ENCODE measurements at places on chromosomes 5 and 9.

GRCh38 chr9:135705376-135705775 lies 3.4 kb downstream of the KCNT1 start:
- no peak for DNase-seq

DNA sequence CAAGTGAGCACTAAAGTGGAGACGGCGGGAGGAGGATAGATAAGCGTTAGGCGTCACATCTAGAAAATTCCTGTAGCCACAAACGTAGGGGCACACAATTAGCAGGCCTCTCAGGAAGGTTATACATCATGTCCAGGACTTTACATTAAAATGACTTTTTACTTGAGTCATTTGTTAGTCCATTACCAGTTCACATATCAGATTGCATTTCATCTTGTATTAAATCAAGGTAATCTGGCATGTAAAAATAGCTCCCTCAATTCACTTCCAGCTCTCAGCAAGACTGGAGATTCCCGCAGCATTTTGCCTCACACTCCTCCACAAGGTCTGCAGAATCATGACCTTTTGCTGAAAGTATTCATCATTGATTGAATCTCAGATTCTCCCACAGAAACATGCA lies 118.8 kb downstream of the PRDM6 start:
- no peak for DNase-seq

- no peak for DNase-seq
Observed at GRCh38 chr5:158126442-158127405, 267.8 kb upstream of the CLINT1 start.

DNA sequence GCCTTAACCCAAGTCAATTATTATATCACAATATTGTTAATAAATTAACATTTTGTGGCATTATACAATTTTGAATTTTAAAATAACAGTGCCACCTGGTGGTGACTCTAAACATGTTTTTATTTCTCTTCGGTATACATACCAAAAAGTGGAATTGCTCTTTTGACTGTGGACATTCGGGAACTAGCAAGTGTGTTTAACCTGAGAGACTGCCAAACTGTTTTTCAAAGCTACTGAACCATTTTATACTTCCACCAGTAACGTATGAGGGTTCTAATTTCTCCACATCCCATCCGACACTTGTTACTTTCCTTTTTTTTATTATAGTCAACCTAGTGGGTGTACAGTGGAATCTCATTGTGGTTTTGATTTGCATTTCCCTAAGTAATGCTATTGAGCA lies 18.3 kb upstream of the HSDL2 start:
- no peak for DNase-seq

- no peak for DNase-seq
Observed at GRCh38 chr9:133779516-133780403, 41.6 kb upstream of the SARDH start.

GRCh38 chr5:81994679-81995078 lies 22.9 kb downstream of the ATG10 start:
- DNase-seq, result no peak

GRCh38 chr9:130387905-130388304 lies 56.9 kb upstream of the ASS1 start:
- DNase-seq, result no peak

DNA sequence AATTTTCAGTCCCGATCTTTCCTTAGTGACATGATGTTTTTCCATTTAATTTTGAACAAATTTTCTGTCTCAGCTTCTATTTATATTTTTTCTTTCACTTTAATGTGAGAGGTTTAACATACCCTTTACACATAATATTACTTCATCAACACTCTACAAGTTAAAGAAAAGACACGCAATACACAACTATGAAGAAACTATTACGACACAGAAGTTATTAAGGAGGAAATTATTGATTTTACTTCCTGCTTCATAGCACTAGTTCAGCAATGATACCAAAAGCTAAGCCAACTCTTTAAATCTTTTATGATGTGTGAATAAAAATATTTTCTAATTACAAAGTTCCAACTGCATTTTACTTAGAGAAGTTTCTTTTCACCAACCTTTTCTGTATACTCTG lies 432.3 kb upstream of the DAB2 start:
- DNase-seq, result no peak

- no peak for DNase-seq
Observed at GRCh38 chr9:93183663-93184431, at the start of gene WNK2. Gene WNK2 (plus strand): TSS chr9:93184139. CDS start chr9:93184930, 791 bp downstream.

- no peak for DNase-seq
Observed at GRCh38 chr5:113255105-113255504, 179.7 kb downstream of the TSSK1B start.

DNA sequence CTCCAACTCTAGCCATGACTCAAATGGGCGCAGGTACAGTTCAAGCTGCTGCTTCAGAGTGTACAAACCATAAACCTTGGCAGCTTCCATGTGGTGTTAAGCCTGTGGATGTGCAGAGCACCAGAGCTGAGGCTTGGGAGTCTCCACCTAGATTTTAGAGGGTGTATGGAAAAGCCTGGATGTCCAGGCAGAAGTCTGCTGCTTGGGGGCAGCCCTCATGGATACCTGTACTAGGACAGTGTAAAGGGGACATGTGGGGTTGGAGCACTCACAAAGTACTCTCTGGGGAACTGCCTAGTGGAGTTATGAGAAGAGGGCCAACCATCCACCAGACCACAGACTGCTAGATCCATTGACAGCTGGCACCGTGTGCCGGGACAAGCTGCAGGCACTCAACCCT lies 273.5 kb upstream of the ST8SIA4 start:
- DNase-seq, result no peak

DNA sequence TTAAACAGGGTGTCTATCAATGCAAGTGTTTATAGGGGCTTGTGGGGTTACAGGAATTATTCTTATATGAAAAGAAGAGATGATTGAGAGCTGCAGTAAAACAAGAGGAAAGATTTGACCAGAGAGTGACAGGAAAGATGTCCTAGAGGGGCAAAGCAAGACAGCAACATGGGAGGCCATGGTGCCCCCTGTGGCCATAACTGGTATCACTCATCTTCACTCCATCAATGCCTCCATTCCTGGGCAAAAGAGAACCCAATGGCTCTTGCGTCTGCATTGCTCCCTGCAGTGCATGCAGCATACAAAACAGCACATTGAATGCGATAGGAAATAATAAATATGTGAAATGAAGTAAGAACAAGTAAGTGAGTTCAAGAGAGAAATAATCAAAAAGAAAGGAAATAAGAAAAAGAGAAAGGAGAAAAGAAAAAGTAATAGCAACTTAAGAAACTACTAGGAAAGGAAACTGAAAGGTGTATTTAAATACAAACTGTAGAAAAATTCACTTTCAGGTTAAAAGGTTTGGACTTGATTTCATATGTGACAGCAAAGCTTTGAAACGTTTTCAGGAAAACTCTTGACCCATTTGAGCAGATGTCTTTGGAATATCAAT lies 206.6 kb downstream of the SEMA5A start:
- no peak for DNase-seq

DNA sequence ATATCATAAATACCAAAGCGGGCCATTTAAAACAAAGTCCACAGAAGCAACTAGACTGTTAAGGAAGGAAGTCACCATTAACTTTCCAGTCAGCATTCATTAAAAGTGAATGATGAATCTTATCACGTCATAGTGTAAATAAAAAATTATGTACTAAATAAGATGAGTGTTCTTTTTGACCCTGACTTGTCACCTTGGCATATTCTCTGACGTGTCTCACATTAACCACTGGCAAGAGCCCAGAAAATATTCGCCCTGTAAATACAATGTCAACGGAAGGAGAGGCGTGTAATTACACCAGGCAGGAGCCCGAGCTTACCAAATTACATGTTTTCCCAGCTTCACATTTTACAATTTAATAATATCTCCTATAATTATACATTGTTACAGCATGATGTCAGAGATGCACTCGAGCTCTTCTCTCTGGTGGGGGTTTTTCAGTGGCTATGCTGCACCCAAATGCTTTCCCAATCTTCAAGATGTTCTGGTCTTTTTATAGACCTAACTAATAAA lies 29.3 kb upstream of the UBE2QL1 start:
- no peak for DNase-seq

DNA sequence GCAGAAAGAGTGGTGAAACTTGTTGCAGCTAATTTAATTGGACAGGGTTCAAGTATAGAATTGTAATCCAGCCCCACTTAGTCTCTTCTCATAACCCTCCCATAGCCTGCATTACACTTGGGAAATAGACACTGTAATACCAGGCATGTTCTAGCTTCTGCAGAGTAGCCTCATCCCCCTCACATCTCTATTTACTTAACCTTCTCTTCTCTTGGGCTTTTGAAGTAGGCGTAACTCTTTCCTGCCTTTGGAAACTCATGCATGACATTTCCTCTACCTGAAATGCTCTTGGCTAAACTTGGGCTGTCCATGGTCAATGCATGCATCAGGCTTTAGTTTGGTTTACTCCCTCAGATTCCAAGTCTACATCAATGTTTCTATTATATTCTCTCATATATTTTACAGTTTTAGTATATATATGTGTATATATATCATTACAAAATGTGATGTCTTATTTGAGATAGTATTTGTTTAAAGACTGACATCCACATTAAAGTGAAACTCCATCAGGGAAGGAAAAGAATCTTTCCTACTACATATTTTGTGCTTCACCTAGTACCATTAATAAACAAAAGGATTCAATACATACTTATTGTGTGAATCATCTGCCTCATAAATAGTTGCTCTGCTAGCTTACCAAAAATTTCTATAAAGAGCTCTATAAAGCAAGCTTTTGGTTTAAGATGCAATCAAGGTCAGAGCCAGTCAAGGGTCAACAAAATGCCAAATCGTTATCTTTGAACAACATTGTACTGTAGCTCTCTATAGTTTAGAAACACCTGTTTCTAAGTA lies 1158.0 kb downstream of the MAT2B start:
- DNase-seq, result no peak

- no peak for DNase-seq
Observed at GRCh38 chr5:54194318-54194717, 116.1 kb downstream of the ARL15 start.

DNA sequence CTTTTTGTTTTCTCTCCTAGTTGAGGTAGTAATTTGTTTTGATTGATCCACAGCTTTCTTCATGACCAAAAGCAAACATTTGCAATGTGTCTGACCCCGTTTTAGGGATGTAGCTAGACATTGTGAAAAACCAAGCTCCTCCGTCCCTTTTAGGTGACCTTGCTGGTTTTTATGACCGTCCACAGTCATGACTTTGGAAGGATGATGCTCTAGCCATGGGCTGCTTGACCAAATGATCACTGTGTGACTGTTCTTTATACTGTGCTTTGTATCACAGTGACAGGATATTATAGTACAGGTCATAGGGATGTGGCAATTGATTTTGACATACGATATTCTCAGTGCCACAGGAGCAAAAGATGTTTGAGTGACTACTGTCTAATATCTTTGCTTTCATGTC lies 54.4 kb downstream of the KCNN2 start:
- no peak for DNase-seq

DNA sequence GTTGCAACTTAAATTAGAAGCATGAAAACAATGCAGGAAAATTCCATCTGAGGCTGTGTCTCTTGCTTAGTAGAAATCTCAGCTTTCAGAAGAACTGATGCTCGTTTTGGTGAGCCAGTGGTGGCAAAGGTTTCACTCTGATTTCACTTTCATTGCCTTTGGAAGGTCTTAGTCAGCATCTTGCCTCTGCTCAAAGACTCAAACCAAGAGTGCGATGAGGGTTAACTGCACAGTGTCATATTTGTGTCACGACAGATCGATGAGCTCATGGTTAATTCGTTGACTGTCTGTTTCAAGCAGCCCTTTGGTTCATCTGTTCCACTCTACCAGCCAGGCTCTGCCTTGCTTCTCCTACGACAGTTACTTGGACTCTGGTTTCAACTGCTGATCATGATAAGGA lies 331.3 kb upstream of the KIF2A start:
- DNase-seq, result no peak

GRCh38 chr9:5624655-5625054 lies 4.3 kb upstream of the RIC1 start:
- DNase-seq, result no peak

DNA sequence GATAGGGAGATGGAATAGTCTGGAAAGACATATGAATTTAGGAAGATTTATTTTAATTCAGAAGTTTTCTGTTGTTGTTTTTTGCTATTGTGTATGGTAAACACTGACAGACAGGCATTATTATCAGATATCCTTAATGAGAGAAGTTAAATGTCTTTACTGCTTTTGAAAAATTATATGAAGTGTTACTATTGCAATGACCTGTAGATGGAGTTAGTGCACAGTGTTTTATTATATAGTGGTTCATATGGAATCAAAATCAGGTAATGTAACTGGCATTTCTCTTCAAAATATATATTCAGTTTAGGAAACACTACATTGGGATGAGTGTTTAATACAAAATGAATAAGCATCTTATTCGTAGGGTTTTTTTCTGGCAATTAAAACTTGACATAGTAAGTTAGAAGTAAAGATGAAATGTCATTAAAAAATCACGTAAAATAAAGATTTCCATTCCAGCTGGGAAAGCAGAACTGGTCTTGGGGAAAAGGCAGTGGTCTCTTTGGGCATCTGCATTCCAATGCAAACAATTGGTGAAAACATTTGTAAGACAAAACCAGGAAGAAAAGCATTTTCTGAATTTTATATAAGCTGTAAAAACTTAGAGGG lies 3.9 kb downstream of the GABRA1 start:
- DNase-seq, result no peak

GRCh38 chr5:98705841-98706240 lies 67.6 kb upstream of the RGMB start:
- DNase-seq, result no peak

DNA sequence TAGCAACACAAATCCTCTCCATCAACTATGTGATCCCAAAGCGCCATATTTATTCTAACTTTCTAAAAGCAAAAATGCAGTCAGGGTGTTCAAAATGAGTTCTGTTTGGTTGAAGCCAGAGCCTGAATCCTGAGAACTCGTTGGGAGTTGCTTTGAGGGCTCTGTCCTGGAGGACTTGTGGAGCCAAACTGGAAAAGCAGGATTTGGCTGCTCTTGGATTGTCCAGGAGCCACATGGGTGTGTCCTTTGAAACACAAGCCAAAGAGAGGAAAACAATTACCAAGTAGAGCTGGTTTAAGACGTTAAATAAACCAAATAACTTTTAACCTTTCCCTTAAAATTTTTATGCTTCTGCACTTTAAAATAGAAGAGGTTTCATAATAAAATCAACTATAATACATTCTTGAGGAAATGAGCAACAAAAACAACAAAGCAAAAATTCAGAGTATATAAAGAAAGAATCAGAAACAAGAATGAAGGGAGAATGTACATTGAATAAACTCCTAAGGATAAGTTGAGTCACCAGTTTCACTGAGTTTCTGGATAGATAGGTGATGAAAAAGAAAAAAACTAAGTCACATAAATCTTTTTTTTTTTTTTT lies 13.5 kb downstream of the C5orf46 start:
- no peak for DNase-seq

- no peak for DNase-seq
Observed at GRCh38 chr5:168550656-168551055, 21.6 kb downstream of the FBLL1 start.

DNA sequence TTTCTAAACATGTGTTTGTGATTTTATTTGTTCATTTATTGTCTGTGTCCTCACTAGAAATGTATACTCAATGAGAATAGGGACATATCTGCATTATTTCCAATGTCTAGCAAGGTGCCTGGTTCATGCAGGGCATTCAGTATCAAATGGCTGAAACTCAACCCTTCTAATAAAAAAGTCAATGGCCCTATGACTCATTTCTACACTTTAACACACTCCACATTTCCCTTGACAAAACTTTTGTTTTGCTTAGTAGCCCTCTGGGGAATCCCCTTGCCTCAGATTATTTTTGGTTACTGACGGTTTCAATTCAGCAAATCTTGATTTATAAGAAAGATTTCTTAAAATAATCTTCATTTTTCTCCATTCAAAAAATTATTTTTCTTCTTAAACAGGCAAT lies 206.0 kb upstream of the DMRTA1 start:
- no peak for DNase-seq

Data from stimulated activated CD8-positive, alpha-beta memory T cell treated with anti-CD3 and anti-CD28 coated beads, Interleukin-7, amount 100 ng/mL, for 1 hour (primary cell).